ENCODE measurements at places on chromosomes 3 and 15.

DNA sequence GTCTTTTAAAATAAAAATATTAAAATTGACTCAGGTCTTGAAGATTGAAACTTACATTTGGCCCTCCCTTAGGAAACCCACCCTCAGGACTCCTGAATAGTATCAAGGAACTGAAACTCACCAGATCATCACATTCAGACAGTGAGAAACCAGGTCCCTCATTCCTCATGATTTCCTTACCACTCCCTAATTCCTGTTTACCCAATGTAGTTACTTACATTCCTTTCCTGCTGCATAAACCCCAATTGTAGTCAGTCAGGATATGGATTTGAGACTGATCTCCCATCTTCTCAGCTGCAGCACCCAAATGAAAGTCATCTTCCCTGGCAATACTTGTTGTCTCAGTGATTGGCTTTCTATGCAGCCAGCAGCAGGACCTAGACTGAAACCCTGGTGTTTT lies 8.6 kb downstream of the ATP13A4 start:
- DNase-seq, result no peak

- no peak for DNase-seq
These were observed 258.2 kb upstream of the CFAP20DC start for GRCh38 chr3:59308001-59308400.

DNA sequence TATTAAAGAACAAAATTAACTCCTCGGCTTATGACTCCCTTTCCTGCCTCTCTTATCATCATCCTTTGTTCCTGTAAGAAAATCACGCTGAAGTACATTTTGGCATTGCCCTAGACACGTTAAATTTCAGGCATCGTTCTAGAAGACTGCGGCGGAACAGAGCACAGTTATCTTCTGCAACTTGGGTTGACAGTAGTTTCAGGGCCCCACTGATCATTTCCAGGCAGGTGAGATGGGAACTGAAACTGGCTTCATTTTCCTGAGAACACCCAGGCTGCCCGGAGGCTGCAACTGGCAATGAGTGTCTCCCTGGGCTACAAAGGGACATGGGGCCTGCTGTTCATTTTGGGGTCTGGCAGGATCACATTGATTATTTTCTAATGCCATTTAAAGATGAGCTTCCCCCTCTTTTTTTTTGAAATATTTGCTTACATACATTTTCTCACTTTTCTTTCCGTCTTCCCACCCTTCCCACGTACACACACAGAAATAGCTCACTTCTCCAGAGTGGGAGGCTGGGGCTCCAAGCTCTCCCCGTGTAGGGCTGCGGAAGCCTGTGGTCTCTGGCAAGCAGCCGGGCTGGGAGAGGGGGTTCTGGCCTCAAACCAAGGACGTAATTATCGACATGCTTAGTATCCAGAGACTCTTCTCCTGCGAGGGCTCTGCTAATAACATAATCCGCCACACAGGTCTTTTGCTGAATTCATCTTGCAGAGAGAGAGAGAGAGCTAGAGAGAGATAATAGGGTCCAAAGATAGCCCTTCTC lies 267.4 kb downstream of the ABHD5 start:
- DNase-seq, result no peak

GRCh38 chr3:39013289-39013688 lies 38.5 kb downstream of the SCN11A start:
- DNase-seq, result no peak

DNA sequence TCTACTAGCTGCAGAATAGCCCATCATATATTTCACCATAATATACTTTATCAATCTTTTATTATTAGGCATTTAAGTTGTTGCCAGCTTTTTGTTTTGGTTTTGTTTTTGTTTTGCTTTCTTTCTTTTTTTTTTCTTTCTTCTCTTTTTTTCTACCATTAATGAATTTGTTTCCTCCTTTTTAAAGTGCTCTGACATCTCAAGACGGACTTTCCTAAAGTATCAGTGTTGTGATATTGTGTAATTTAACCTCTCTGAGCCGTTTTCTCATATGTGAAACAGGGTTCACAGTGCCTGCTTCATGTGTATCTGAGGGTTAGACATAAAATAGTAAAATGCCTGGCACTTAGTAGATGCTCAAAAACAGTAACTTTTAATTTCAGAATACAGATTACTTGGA lies 109.5 kb upstream of the IL12A start:
- DNase-seq, result no peak

- DNase-seq, result no peak
These were observed 136.6 kb downstream of the OPA1 start for GRCh38 chr3:193729601-193730000.

GRCh38 chr3:87350367-87351199 lies 74.2 kb upstream of the POU1F1 start:
- DNase-seq, result peak; percentile 55

DNA sequence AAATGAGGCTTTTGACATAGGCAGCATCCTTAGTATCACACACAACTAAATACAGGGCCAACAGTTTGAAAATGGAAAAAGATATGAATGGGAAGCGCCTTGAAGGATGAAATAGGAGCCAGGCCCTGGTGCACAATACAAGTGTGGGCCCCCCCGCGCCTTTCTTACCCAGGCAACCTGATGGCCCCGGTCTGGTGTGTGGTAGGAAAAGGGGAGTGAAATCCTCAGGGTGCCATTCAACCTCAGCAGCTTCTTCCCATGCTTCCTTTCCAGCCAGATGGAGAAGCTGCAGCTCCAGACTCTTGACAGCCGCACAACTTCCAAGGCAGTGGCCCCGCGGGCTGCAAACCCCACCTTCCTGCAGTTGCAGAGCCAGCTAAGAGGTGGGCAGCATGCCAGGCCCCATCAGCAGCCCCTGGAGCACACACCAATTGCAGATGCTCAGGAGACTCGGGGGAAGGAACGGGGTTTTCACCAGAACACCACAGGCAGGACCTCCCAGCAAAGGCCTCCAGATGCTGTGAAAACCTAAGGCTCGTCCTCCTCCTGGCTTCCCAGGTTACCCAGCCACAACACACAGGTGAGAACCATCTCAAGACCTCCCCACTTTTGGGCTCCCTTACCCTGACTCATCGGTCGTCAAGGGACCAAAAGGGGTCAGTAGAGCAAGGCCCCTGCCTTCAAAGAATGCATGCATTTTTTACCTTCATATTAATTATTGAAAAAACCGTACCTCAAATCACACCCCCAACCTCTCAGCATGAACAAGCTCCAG lies 101.6 kb downstream of the CPN2 start:
- DNase-seq, result no peak

GRCh38 chr3:43582866-43583265 lies 38.9 kb downstream of the ANO10 start:
- DNase-seq, result no peak

- no peak for DNase-seq
These were observed 428.7 kb downstream of the ROBO2 start for GRCh38 chr3:77468626-77469020.

DNA sequence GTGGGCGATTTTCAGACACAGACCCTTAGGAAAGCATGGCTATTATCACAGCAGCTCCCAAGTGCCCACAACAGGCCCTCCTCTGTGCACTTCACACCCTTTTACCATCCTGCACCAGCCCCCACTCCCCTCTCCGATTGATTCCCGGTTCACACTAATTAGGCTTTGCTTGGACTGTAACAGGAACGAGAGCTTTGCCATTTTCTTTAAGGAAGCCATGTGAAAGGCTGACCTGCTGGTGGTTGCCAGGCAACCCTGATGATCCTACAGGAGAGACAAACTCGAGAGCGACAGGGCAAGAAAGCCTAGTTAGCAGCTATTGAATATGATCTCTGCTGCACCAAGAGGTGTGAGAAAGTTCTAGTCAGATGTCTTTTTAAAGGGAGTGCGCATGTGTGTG lies 28.2 kb upstream of the DET1 start:
- no peak for DNase-seq

DNA sequence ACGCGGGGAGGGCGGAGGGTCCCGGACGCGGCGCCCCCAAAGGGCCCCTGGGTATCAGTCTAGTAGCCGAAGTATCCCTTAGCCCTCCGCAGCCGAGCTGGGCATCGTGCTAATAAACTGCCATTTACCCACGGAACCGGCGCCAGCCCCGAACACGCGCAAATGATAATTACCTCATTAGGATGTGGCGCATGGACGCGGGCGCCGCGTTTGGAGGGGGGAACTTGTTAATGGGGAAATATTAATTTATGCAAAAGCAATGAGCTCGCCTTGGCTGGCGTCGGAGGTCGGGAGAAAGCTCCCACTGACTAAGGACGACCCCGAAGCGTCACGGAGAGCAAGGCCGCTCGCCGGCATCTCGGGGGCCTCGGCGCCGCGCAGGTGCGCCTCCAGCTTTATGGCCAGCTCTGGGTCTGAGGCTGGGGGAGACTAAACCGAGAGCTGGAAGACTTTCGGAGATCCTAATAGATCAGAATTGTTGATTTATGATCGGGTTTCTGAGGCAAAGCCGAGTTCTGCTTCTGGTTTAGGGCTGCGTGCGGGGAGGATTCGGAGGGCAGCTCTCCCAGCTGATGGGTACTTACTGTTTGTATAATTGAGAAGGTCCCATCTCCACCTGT lies 474 bp upstream of the FEZF2 start:
- no peak for DNase-seq

DNA sequence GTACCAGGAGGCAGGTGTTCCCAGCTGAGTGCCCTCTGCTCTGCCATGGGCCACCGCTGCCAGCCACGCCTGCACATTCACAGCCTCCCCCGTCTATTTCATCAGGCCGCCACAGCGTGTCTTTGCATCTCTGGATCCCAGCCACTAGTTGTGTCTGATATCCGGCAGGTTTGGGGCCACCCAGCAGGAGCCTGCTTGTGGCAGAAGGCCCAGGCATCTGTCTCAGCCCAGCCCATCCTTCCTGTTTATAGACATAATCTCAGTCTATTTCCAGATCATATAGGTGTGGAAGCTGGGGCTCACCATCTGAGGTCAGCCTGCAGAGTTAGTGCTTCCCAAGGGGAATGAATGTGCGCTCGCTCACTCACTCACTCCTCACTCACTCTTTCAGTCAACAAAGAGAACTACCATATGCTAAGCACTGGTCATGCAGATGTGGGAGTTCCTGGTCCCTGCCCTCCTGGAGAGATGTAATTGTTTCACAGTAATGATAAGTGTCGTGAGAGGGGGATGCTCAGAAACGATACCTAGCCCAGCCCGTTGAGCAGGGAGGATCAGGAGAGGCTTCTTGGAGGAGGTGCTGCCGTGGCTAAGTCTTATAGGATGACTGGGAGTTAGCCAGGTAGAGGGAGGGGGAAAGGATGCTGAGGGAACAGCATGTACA lies 60.6 kb downstream of the FGD5 start:
- DNase-seq, result no peak

- no peak for DNase-seq
These were observed 27.3 kb downstream of the TGFBR2 start for GRCh38 chr3:30633718-30634117.

- peak; percentile 15 for DNase-seq
These were observed 2.5 kb upstream of the HHLA2 start for GRCh38 chr3:108293858-108294257.

GRCh38 chr15:31457161-31457560 lies 130.5 kb downstream of the KLF13 start:
- no peak for DNase-seq

DNA sequence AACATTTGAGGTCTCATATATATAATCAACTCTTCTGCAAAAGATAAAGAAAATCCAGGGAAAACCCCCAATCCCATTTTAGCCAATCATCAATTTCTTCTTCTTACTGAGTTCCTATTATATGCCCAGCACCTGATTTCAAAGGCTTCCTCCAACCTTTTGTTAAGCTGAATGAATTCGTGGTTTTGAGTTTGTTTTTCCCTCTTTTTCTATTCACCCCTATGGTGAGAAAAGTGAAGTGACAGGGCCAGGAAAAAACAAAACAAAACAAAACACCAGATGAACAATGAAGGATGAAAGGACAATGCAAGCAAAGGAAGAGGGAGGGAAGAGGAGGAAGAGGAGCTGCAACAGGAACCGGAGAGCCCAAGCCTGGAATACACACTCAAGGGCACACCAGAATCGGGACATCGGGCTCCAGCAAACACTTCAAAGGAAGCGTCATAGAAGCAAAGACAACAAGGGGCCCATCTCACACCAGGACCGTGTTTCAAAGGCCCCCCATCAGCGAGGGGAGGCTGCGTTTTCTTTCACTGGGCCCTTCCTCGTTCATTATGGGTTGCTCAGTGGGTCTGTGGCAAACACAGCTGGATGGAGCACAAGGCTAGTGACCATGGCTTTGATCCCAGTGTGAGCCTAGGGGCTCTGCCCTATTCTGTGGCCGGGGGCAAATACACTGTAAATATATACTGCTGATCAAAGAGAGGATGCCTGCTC lies 50.2 kb downstream of the VGLL4 start:
- no peak for DNase-seq

DNA sequence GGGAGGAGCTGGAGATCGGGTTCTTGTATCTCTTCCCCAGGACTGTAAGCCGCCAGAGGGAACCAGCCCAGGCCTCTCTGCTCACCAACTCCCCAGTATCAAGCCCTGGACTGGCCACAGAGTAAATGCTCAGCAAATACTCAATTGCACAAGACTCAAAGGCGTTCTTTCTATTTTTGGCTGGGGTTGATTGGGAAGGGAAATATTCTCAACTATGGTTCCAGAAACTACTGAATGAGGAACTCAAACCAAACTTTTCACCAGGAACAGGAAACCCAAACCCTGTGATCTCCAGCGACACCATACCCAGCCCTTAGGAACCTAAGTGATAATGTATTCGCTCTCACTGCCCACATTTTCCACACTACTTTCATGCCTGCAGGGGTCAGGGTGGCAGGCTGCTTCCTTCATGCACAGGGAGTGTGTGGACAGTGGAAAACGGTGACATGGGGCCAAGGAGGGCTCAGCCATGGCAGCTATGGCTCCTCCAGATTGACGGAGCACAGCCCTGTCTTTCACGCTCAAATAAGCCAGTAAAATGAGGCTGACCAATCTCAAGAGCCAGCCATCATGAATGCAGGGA lies 124.7 kb upstream of the RAD18 start:
- DNase-seq, result no peak

DNA sequence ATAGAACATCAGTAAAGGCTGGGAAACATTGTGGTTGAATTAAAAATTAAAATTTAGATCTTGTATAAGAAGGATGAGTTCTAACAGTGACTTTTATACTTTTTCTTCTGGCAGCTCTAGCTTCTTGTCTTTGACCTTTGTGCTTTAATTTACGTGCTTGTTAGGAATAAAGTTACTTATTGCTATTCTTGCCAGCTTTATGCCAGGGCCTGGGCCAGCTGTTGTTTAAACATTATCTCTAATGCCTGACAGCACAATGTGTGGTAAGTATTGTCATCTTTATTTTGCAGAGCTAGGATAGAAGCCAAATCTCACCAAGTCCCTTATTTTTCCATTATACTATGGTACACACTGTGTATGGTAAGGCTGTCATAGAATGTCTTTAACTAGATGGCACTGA lies 766.7 kb upstream of the GOLIM4 start:
- no peak for DNase-seq
